MCF 10A (cell line): ENCODE measurements at places on chromosomes 7 and 10.

DNA sequence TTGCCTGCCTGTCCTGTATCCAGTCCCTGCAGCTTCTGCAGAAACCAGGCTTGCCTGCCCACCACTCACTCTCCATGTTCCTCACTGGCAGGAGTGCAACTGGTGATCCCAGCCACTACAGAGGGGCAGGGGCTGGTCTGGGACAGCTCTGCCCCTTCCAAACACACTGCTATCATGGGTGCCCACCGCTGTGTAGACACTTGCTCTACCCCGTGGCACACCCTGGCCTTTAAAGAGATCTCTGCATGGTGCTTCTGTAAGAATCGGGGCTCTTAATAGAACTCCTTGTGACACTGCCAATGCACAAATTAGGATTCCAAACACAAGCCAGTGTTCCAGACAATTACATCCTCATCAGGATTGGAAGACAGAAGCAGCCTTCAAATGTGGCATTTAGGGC lies 41.7 kb downstream of the C10orf90 start:
- no peak overlapping the region for H3K27ac ChIP-seq
- peaks cover 20% of the 10 kb centered on the region for H3K27me3 ChIP-seq
- no peak overlapping the region for H3K4me3 ChIP-seq
- DNase-seq = no peak
- no peaks in the 10 kb centered on the region for H3K36me3 ChIP-seq
- H3K4me1 ChIP-seq = no peaks in the 10 kb centered on the region

- H3K4me3 ChIP-seq = no peak overlapping the region
- no peaks in the 10 kb centered on the region for H3K27me3 ChIP-seq
- peaks cover 10% of the 10 kb centered on the region for H3K4me1 ChIP-seq
Observed at GRCh38 chr10:102758240-102758932, 14.6 kb downstream of the WBP1L start.

- no peak overlapping the region for H3K4me3 ChIP-seq
- DNase-seq = peak; percentile 1
- no peaks in the 10 kb centered on the region for H3K36me3 ChIP-seq
Observed at GRCh38 chr7:65325793-65326432, 47.7 kb upstream of the ZNF92 start.

DNA sequence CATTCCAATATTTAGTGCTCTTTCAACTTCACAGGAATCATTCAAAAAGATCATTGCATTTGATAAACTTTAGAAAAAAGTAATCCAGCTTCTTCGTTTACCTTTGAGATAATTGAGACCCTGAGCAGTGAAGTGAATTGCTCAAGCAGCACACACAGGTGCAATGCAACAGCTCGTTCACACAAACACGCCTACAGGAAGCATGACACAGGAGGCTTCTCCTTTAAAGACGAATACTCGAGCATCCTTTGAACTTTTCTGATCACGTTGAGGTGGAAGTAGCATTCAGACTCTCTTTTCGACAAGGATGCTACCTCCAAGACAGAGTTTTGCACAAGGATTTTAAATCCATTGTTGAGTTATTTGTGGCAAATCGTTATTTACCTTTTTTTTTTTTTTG lies 18.0 kb upstream of the RSU1 start:
- no peaks in the 10 kb centered on the region for H3K36me3 ChIP-seq
- peak; percentile 34 for DNase-seq
- no peak overlapping the region for H3K27ac ChIP-seq
- H3K27me3 ChIP-seq = no peaks in the 10 kb centered on the region

DNA sequence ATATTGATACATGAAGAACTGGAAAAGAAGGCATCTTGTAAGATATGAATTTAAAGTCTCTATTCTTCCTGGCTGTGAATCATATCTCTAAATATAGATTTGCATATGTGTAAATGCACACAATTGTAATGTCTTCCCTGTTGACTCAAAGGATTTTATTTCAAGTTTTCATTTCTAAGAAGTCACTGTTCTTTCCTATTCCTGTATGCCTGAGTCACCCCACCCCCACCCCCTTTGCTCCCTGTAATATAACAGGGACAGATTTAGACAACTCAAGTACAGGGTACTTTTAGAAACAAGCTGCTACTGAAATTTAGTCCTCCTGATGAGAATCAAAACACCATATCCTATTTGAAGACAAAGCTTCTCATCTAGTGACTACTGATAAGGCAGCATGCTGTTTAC lies 43.0 kb upstream of the HECTD2 start:
- H3K27ac ChIP-seq = no peak overlapping the region
- H3K27me3 ChIP-seq = no peaks in the 10 kb centered on the region
- no peak overlapping the region for H3K4me3 ChIP-seq
- H3K36me3 ChIP-seq = no peaks in the 10 kb centered on the region
- no peak for DNase-seq

DNA sequence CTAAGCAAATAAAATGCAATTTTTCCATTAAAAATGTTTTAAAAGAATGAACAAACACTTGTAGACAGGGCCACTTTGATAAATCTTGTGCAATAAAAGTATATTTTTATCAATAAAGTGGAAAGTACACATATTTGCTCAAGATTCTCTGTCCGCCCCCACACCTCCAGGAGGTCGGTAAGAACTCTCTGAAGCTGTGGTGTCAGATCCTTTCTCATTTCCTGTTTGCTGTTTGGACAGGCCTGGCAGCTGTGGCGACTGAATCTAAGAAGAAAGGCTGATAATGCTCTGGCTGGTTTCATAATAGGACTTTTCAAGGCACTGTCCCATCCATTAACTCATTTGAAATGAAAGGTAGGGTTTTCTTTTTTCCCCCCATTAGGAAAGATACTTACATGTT lies 15.3 kb upstream of the ASB4 start:
- H3K27ac ChIP-seq = peak overlapping the region; percentile 70
- no peak overlapping the region for H3K4me3 ChIP-seq
- no peaks in the 10 kb centered on the region for H3K27me3 ChIP-seq

DNA sequence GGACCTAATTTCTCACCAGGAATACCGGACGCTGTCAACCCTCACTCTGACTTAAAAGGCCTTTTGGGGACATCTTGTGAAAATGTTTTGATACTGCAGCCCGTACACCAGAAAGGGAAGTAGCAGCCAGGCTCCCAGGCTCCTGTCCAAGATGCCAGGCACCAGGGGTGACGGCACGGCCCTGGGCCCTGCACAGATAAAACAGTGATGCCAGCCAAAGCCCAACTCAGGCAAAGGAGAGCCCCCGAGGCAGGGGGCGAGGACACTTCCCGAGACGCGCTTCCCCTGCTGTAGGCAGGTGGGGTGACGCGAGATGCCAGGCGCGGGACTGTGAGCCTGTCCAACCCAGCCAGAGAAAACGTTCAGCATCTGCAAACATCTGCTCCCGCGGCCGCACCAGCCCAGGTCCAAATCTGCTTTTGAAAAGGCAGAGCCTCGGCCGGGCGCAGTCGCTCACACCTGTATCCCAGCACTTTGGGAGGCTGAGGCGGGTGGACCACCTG lies 15.7 kb downstream of the ZFAND2A start:
- no peaks in the 10 kb centered on the region for H3K27me3 ChIP-seq
- H3K4me3 ChIP-seq = no peak overlapping the region
- no peak overlapping the region for H3K27ac ChIP-seq
- DNase-seq = peak; percentile 14
- H3K36me3 ChIP-seq = no peaks in the 10 kb centered on the region

- H3K27me3 ChIP-seq = no peaks in the 10 kb centered on the region
- no peak overlapping the region for H3K4me3 ChIP-seq
- H3K4me1 ChIP-seq = no peaks in the 10 kb centered on the region
- no peak overlapping the region for H3K27ac ChIP-seq
Observed at GRCh38 chr7:8190119-8190895, 71.7 kb downstream of the ICA1 start.

DNA sequence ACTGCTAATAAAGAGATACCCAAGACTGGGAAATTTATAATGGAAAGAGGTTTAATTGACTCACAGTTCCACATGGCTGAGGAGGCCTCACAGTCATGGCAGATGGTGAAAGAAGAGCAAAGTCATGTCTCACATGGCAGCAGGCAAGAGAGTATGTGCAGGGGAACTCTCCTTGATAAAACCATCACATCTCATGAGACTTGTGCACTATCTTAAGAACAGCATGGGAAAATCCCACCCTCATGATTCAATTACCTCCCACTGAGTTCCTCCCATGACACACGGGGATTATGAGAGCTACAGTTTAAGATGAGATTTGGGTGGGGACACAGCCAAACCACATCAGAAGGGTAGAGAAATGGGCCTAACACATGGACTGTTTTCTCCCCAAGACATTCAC lies 156.3 kb downstream of the CCDC71L start:
- peaks cover 5% of the 10 kb centered on the region for H3K27me3 ChIP-seq
- no peak for DNase-seq

GRCh38 chr10:132548106-132548823 lies 10.7 kb downstream of the INPP5A start:
- H3K27me3 ChIP-seq = no peaks in the 10 kb centered on the region
- DNase-seq = no peak
- no peaks in the 10 kb centered on the region for H3K4me1 ChIP-seq
- no peaks in the 10 kb centered on the region for H3K36me3 ChIP-seq
- H3K27ac ChIP-seq = no peak overlapping the region

DNA sequence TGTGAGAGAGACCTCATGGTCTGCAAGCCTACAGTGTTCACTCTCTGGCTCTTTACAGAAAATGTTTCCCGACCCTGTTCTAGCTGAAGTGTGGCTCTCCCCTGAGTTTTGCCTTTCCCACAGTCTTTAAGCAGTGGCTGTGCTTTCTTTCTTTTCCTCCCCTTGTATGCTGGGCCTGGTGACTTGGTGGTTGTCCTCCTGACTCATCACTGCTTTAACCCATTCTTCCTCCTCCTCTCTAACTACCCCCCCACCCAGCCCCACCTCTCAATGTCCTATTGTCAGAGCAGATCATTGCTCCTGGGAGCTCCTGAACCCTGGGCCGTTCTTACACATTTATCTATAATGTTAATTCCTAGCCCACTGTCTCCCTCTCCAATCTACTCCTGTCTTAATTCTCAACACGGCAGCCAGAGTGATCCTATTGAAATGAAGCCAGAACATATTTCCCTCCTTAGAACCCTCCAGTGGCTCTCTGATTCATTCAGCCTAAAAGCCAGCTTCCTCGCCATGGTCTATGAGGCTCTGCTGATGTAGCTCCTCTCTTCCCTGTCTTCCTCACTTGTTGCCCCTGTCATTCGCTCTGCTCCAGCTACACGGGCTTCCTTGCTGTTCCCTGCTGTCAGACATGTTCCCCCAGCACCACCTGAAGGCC lies 55.0 kb downstream of the DENND11 start:
- DNase-seq = no peak
- no peak overlapping the region for H3K4me3 ChIP-seq

DNA sequence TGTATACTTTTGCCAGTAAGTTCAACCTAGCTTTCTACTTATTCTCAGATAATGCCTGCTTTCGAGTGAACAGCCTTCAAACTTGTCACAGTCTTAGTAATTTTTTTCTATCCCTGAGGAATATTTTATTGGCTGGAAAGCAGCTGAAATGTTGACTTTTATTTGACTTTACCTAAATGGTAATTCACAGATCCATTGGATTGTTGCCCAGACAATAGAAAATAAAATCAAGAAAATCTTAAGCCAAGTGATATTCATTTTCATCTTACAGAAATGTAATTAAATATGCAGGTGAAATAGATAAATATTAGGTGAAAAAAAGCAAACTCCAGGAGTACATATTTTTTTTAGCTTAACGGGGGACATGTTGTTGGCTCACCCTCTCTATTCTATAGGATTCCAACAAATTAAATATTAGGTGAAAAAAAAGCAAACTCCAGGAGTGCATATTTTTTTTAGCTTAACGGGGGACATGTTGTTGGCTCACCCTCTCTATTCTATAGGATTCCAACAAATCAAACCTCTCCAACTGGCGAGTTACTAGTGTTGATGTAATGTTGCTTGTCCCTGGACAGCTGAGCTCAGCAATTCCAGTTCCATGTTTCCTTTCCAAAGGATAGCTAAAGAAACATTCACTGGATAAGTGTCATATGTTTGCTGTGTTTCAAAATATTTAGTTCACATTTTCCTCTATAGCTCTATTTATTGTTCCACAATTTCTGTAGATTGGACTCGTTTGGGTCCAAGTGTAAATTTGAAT lies 4.2 kb downstream of the TMEM26 start:
- H3K27me3 ChIP-seq = no peaks in the 10 kb centered on the region
- peaks cover 10% of the 10 kb centered on the region for H3K4me1 ChIP-seq
- no peaks in the 10 kb centered on the region for H3K36me3 ChIP-seq
- DNase-seq = no peak

DNA sequence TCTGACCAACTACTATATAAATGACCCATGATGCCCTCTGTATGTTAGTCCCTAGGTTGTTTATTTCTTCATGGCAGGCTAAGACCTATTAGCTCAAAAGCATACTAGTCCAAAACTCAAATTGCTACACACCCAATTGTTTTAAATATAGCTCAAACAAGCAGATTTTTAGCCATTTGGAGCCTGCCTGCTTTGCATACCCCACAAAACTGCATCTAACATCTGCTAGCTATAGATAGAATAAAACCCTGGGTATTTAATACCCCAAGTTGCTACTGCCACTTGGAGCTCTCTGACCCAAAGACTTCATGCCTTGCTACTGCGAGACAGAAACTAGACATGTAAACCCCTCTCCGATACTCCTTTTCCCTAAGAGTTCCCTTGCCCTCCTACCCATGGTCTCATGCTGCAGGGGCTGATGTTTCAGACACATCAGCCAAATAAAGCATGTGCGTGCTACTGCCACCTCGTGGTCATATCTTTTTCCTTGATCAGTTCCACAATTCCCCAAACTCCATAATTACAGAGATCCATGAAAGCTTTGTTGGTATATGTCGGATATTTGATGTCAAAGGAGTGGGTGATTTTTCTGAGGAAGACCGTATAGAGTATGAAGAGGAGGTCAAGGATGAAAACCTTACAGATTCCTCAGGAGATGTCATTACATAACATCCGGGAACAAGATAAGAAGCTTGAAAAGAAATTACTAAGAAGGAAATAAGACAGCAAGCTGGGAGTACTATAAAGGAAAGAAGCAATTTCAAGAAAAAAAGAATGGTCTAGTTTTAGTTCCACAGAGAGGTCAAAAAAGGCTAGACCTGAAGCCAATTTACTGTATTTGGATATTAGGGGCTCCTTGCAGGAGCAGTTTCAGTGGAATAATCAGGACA lies 386.6 kb downstream of the SH2D4B start:
- H3K27me3 ChIP-seq = peaks cover 48% of the 10 kb centered on the region
- no peak overlapping the region for H3K27ac ChIP-seq
- DNase-seq = peak; percentile 64
- H3K36me3 ChIP-seq = no peaks in the 10 kb centered on the region
- no peak overlapping the region for H3K4me3 ChIP-seq

GRCh38 chr10:70711911-70712310 lies 39.6 kb downstream of the ADAMTS14 start:
- H3K27me3 ChIP-seq = no peaks in the 10 kb centered on the region
- DNase-seq = no peak
- no peaks in the 10 kb centered on the region for H3K36me3 ChIP-seq
- no peak overlapping the region for H3K27ac ChIP-seq

DNA sequence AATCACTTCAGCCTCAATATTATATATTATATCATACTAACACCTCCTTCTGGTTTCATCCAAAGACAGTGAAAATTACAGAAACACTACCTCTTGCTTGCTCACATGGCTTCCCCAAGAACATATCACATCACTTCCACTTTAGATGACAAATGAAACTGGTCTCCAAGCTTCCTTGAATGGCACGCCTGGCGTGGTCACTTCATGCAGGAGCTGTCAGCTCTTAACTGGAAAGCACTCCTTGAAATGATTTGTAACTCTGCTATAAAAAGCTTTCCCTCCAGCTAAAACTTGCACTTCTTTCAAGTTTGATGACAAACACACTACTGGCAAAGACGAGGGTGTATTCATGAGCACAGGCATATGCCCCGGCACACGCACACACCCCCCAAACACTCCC lies 84.1 kb upstream of the INHBA start:
- no peak for DNase-seq
- H3K4me3 ChIP-seq = no peak overlapping the region
- H3K4me1 ChIP-seq = no peaks in the 10 kb centered on the region
- H3K27ac ChIP-seq = no peak overlapping the region

- no peaks in the 10 kb centered on the region for H3K27me3 ChIP-seq
- H3K4me1 ChIP-seq = peaks cover 6% of the 10 kb centered on the region
Observed at GRCh38 chr10:58293989-58294388, 25.0 kb downstream of the CISD1 start.
